ENCODE measurements at places on chromosomes 2 and 18. TPM values are rescaled to one million over a fixed set of nuclear protein-coding genes. Genes with fewer than 3 reads are reported as not detected.

The TUBA3D gene
- total RNA-seq = not detected

The NAGK gene
- total RNA-seq = 53.4 TPM

The RGPD3 gene
- 0.03 TPM for total RNA-seq

The CNTNAP5 gene
- total RNA-seq = not detected

The EML6 gene
- not detected for total RNA-seq

The CYP26B1 gene
- total RNA-seq = 7.6 TPM

The PLEK gene
- total RNA-seq = 4.3 TPM

The ASIC4 gene
- 2.5 TPM for total RNA-seq

The AFF3 gene
- 1.6 TPM for total RNA-seq

The C2orf78 gene
- not detected for total RNA-seq

The LAMA1 gene
- total RNA-seq = 38.2 TPM

The ANKRD30BL gene
- total RNA-seq = not detected

The LYPD1 gene
- total RNA-seq = 308 TPM

The KLHL30 gene
- total RNA-seq = 0.96 TPM

The ZNF385B gene
- total RNA-seq = not detected

The SUMO1 gene
- 266 TPM for total RNA-seq

The CIB4 gene
- total RNA-seq = not detected

The CMPK2 gene
- total RNA-seq = 10.7 TPM

The UBR3 gene
- 8.6 TPM for total RNA-seq

The CFAP65 gene
- not detected for total RNA-seq

The RAB6C gene
- not detected for total RNA-seq

The CLK1 gene
- total RNA-seq = 30.8 TPM

The GALNT13 gene
- total RNA-seq = not detected

The IMPA2 gene
- 379 TPM for total RNA-seq

The NT5C1B gene
- total RNA-seq = not detected

The ECEL1 gene
- 1.0 TPM for total RNA-seq

The SERPINB11 gene
- total RNA-seq = not detected

The TIGD1 gene
- total RNA-seq = 1.6 TPM

The NT5DC4 gene
- total RNA-seq = not detected

The MARCHF4 gene
- not detected for total RNA-seq

The SLC30A3 gene
- not detected for total RNA-seq

The CCDC74A gene
- total RNA-seq = 58.7 TPM

The CKAP2L gene
- total RNA-seq = 14.0 TPM

The ATP6V1B1 gene
- not detected for total RNA-seq

The ITGB6 gene
- total RNA-seq = 17.4 TPM

The LOXHD1 gene
- not detected for total RNA-seq

All from Caki2 (cell line).